ENCODE measurements at places on chromosomes 7 and 10. TPM values are rescaled to one million over a fixed set of nuclear protein-coding genes. Genes with fewer than 3 reads are reported as not detected.

DNA sequence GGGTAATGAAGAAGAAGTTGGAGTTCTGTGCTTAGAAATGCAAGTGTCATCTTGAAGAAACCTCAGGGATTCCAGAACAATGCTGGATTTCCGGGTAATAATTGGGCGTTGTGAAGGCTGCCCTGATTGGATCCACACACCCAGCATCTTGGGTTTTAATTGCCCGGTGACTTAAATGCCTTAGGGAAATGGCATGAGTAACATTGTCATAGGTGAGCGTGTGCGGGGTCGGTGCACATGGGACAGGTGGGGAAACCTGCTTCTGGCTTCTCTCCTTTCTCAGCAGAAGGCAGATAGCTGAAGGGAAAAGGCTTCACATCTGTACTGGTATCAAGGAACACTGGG, 15.2 kb upstream of the CAMK1D start:
- no peak for DNase-seq

- DNase-seq = no peak
These were observed 131.2 kb downstream of the GFRA1 start for GRCh38 chr10:116141855-116142254.

DNA sequence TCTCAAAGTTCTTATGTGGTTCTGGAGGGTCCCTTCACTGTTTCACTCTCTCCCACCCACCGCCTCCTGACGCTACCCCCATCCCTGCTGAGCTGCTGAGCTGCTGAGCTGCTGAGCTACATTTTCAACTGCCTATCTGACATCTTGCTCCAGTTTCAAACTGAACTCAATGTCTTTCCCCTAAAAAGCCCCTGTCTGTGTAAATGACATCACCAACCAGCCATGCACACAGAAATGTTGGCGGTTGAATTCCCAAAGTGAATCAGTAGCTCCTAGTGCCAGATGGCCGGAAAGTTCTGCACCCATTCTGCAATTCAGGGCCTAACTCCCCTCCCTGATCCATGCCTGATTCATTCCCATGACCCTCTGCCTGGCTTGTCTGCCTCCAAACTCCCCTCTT, 71.2 kb downstream of the WNT2 start:
- DNase-seq = no peak

GRCh38 chr10:132405463-132405991, 8.5 kb downstream of the PWWP2B start:
- DNase-seq = no peak

CALML5 gene
- total RNA-seq = not detected

TRIM74 gene
- total RNA-seq = 0.23 TPM

CCDC172 gene
- not detected for total RNA-seq

DNA sequence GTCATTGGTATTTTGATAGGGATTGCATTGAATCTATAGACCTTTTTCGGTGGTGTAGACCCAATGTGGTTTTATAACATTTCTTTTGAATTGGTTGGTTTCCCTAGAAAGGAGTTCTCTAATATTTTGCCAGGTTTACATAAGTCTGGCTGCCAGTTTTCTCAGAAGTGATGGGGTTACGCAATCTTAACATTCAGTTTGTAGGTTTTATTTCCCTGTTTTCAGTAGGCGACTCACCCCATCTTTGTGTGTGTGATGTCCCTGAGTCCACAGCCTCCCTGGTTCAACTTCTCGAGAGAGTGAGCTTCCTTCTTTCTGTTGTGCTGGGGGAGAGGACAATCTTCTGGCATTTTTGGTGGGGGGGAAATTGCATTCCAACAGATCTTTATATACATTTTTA, 9.6 kb upstream of the KIF5B start:
- DNase-seq = peak; percentile 42

GDF2 gene
- total RNA-seq = not detected

DNA sequence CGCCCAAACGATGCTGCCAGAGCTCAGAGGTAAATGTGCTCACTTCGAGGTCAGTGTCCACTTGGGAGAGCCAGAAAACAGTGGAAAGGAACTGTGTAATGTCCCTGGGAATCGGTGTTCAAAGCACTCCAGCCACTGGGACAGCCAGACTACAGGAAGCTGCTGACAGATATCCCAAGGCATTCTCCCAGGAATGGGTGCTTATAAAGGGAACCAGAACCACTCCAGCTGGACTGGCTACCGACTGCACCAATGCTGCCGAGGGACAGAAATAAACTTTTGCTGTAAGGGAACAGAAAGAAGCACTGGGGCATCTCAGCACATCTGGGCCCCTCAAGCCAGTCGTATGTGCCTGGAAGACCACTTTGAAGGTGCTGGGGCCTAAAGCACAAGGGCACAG, 76.7 kb downstream of the ATXN7L1 start:
- no peak for DNase-seq

PHKG1 gene
- total RNA-seq = 0.75 TPM

GRCh38 chr7:21261627-21262594, 166.0 kb upstream of the SP4 start:
- peak; percentile 51 for DNase-seq

CHPF2 gene
- total RNA-seq = 30.1 TPM

DNA sequence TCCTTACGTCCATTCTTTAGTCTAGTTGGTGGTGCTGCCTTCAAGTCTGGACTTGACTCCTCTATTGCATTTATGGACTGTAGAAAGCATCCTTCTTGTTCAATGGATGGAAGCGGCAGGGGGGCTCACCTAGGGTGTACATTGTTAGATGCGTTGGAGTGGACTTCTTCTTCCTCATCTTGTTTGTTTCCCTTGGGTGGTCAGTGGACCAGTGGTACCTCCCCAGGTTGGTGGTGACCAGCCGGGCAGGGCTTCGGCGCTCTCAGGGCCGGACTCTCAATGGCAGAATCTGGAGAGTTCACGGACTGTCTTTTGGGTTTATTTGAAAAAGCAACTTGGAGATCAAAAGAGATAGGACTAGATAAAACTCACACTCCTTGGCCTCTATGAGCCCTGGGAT, 6.2 kb upstream of the BTBD16 start:
- DNase-seq = no peak

GRCh38 chr7:28587211-28587610, 174.9 kb downstream of the CREB5 start:
- peak; percentile 65 for DNase-seq

DNA sequence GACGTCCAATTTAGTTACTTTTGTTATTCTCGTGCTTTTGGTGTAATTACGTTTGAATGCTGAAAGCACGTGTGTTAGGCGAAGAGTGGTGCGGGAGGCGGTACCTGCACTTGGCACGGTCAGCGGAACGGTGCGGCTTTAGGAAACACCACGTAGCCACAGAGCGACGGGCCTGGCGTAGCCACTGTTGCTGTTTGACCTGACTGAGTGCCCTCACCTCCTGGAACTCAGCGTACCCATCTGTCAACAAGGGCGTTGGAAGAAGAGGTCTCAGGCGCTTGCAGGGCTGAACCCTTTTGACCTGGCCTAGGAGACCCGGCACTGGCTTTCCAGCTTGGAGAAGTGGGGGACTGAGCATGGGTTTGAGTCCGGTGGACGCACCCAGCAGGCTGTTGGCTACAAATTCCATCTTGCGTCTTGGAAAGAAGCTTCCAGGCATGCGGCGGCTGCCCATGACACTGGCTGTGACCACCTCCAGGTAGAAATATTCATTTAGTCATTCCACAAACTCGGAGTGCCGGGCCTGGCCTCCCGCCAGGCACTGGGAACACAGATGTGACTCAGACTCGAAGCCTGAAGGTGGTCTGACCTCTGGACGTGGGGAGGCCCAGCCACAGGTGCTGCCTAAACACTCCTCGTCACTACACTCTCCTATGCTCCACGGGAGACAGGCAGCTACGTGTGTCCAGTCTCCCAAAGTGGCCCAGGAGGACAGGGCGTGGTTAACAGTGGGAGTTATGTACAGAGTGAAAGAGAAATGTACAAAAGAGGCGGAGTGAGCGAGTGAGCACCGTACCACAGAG, 22.2 kb downstream of the FAM20C start:
- DNase-seq = peak; percentile 80

DNA sequence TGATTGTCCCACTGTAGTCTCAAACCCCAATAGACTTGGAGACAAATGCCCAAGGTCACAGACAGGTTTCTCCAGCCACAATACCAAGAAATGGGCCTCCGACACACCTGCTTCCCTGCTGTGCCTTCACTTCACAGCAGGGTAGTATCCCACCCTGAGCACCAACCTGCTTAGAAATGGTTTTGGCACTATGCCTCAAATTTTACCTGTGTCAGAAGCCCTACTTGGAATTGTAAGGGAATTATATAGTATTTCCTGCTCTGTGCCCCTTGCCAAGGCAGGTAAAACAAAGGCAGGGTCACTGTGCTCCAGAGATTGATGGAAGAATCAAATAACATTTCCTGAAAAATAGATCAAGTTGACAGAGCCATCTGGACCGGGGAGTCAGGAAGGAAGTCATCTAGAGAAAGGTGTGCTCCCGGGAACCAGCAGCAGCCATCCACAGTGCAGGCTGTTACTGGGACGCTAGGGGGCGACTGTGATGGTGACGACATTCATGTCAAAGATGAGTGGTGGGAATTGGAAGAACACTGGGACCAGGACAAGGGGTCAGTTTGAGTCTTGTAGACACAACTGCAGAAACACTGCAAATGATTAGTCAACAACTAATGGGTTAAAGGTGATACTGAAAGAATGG, 117.8 kb upstream of the AKR1E2 start:
- no peak for DNase-seq

DNA sequence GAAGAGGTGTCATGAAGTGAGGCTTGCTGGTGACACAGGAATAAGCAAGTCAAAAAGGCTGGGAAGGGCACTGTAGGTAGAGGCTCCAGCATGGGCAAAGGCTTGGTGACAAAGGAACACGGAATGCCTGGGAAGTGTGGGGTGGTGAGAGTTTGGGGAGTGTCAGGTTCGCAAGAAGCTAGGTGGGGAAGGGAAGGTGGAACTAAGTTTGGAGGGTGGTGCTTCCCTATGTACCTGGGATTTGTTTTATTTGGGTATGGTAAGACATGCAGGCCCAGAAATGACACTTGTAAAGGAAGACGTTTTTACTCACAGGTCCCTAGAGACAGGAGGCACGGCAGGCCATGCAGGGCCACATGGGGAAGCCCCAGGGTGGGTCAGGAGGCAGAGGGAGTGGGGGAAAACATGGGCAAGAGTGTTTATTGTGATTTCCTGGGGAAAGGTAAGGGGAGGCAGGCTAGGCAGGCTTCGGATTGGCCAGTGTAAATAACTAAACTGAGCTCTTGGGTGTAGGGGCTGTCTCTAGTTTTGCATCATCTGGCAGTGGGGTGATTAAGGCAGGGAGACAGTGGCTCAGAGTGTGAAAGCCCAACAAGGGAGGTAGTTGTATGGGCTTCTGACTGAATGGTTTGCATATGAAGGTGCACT, 52.1 kb downstream of the SH2D4B start:
- DNase-seq = no peak

SHH gene
- 0.11 TPM for total RNA-seq

DNA sequence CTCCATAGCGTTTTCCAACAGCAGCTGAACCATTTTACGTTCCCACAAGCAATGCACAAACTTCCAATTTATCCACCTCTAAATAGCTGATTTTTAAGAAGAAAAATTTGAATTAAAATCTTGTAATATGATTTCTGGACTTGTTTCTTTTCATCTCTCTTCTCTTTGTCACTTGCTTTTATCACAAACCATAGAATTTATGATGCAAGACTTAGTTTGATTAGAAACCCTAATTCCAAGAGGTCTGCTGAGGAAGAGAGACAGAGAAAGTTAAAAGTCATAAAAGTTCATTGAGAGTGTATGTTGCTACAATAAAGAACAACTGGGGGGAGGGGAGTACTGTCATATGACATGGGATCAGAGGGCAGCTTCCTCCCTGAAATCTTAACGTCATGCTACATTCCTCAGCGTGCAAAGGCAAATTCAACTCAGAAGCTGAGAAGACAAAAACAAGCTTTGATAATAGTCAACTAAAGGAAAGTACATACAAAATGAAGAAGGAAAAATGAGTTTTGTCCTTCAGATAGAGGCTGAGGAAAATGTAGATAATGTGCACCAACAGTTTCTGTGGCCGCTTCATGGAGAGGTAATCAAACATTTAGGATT, 18.4 kb upstream of the CUBN start:
- no peak for DNase-seq

TUBAL3 gene
- total RNA-seq = not detected

A1CF gene
- not detected for total RNA-seq

DNA sequence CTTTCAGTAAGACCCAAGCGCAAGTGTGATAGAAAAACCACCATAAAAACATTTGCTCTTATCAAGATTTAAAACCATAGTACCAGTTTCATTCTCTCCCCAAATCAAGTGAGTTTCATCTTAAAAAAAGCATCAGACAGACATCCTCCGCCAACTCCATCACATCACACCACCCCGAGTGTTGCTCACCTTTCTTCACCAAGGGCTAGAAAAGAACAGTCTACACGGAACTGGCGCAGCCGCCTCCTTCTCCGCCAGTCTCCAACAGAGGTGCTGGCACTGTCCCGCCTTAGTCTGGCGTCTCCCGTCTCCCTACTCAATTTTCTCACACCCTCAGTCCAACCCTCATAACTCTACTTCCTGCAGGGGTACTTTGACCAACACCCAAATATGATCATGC, 46.9 kb upstream of the WIPI2 start:
- DNase-seq = no peak

GRCh38 chr7:99665312-99666012, 14.3 kb downstream of the CYP3A5 start:
- no peak for DNase-seq

LRRN3 gene
- not detected for total RNA-seq

DNA sequence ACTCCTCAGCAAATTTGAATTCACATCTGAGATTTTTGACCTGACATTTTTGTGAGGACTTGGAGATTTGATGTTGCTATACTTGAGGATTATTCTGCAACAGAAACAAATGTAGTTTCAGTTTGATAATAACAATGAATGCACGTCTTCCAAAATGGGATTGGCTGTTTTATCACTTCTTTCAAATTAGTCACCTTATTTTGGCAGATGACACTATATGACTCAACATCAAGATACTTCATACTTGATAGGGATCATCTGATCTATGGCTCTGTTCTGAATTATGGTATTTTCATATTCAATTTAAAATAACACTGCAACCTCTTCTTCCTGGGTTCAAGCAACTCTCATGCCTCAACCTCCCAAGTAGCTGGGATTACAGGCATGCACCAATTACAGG, 24.2 kb downstream of the ARL5B start:
- DNase-seq = peak; percentile 63

WASL gene
- 8.5 TPM for total RNA-seq

- DNase-seq = peak; percentile 30
These were observed 163.1 kb upstream of the NPVF start for GRCh38 chr7:25391295-25391861.

DNA sequence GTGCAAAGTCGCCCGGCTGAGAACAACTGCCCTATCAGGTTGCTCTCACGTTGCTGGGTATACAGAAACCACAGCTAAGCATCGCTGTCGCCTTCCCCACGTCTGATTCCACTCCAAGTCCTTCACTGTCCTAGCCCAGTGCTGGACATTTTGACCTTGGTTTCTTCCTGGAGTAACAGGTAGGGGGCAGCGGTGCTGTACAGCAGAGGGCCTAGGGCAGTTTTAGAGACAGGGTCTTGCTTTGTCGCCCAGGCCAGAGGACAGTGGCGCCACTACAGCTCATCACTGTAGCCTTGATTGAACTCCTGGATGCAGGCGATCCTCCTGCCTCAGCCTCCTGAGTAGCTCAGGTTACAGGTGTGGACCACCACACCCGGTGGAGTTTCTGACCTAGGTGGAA, 2.6 kb downstream of the CLDN15 start:
- DNase-seq = no peak

- DNase-seq = no peak
These were observed 10.2 kb downstream of the CYREN start for GRCh38 chr7:135160098-135160857.

- DNase-seq = no peak
These were observed 127.1 kb upstream of the TNS3 start for GRCh38 chr7:47709051-47709450.
